AG08395 (cell line): ENCODE measurements at places on chromosomes 4 and X.

GRCh38 chr4:185546335-185546734 is 11.0 kb upstream of the PDLIM3 start:
- DNase-seq = no peak

DNA sequence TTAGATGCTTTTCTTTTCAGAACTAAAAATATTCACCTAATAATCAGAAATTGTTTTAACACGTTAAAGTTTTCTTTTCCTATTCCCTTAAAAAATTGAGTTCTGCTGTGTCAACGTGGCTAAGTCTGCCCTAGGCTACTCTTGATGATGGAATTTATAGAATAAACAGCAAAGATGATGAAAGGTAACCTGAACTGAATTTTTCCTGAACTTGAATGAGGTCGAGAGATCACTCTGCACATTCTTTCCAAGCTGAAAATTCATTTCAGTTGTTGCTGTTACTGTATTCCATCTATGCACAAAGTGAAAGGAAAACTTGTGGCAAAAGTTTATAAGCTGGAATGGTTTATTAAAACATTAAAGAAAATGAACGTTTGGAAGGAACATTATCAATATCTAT is 245.9 kb upstream of the GIMD1 start:
- peak; percentile 6 for DNase-seq

- no peak for DNase-seq
These were observed 27.1 kb upstream of the SPANXN4 start for GRCh38 chrX:142998447-142999198.

- DNase-seq = no peak
These were observed 204.6 kb downstream of the RBM46 start for GRCh38 chr4:154985673-154986072.

- DNase-seq = no peak
These were observed 63.0 kb downstream of the ARHGAP10 start for GRCh38 chr4:147794787-147795413.

DNA sequence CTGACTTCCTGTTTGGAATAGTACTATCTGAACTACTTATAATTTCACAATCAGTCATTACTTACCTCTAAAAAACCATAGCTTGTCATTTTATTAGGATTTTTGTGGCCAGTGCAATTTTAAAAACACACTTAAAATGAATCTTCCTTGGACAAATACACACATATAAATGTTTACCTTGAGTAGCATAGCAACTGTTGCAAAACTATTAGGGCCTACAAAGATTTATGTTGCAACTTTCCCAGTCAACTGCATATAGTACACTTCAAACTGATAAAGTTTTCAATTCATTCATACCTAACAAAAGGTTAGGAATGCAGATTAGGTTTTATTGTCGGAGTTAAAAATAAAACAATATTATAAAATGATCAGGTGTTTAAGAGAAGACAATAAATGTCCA is 193.0 kb downstream of the PDGFC start:
- DNase-seq = no peak

- DNase-seq = peak; percentile 81
These were observed 113.0 kb upstream of the SH3RF1 start for GRCh38 chr4:169383724-169384123.

DNA sequence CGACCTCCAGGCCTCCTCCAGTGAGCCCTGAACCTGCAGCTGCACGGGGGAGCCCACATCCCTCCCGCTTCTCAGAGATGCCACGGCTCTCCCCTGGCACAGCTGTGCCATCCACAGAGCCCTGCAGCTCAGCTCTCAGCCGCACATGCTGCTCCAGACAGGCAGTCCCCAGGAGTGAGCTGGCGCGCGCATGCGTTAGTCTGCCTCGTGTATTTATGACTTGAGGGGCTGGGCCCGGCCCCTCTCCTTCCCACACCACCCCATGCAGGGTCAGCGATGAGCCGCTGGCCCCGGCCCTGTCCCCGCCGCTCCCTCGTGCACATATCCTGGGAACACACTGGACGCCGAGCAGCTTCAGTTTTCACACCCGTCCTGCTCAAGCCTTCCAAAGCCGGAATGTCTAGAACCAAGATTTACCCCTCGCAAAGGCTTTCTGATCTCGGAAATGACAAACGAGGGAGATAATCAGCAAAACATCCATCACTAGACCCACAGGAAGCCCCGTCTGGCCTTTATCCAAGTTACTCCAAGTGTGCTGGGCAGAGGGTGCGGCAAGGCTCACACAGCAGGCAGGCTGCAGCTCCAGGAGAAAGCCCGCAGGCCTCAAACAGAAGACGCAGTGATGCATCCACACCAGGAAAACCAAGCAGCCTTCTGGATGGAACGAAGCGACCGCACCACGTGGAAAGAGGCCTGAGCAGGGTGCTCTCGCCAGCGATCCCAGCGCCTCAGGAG is 24.3 kb downstream of the GAK start:
- no peak for DNase-seq

DNA sequence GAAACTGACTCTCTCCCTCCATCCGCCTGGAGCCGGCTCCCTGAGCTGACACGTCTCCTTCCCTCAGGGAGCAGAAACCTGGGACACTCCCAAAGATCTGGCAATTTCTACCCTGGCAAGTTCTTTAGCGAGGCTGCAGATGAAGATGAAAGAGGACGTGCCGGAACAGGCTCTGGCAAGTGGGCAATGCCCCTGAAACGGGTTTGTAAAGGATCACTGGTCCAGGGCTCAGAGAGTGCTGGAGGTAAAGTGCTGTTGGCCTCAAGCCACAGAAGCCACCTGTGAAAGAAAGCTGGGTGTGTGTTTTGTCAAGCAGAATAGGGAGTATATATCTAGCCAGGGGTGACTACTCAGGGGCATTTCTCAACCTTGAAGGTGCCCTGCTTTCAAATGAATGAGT is 131.4 kb upstream of the ATP6AP2 start:
- no peak for DNase-seq

GRCh38 chr4:37953620-37954293 is 6.4 kb upstream of the PTTG2 start:
- DNase-seq = no peak

- DNase-seq = no peak
These were observed 559.1 kb downstream of the ZNF674 start for GRCh38 chrX:45986081-45986480.

DNA sequence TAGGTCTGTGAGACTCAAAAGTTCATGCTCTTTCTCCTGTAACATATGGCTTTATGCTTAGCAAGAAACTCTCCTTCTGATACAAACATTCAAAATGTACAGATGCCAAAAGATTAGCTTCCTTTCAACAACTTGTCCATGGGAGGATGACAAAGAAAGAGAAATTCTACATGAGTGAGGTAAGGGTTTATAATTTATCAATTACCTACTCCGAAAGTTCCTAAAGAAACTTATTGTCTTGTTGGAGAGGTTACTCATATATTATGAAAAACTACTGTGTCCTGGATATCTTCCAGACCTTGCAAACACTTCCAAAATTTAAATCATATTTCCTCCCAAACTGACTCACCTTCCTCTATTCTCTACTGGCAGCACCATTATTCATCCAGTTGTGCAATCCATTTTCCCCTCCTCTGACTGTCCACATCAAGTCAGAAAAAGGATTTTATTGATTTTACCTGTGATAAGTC is 65.1 kb downstream of the ENPEP start:
- peak; percentile 41 for DNase-seq

DNA sequence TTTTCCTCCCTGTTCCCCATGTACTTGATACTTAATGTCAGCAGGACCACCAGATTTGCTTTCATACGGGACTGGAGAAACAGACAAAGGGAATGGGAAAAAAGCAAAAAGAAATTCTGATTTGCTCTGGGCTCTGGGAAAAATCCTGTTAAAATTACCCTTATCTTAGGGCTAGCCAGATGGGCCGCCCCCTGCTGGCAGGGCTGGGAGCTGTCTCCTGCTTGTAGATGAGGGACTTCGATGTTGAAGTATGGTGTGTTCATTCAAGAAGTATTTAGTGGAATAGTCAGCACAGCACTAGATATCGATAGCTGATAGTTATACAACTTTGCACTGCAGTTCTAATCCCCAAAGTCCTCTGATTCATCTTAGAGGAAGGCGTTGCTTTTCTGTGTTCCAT is 45.8 kb downstream of the BCORL1 start:
- peak; percentile 47 for DNase-seq

GRCh38 chrX:56763556-56764152 is 34.6 kb downstream of the NBDY start:
- peak; percentile 62 for DNase-seq

- DNase-seq = peak; percentile 20
These were observed 56.6 kb upstream of the SLC6A14 start for GRCh38 chrX:116379854-116380253.
